ENCODE measurements at places on chromosomes 11 and 22.

DNA sequence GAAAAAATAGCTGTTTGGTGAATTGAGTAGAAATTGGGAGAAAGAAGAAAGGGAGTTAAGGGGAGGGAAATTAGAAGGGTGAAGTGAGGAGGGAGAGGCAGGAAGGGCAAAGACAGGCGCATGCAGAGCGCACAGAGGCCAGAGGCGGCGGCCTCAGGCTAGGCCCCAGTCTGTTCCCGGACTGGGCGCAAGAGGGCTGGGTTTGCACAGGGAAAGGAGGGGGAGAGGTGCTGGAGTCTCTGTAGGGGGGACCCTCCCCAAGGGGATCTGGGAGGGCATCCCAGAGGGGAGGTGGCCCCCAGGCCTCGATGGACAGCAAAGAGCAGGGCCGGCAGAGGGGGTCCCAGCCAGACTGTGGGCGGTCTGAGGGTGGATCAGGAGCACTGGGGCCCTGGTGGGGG, 1.3 kb upstream of the FLRT1 start:
- DNase-seq = no peak

- DNase-seq = no peak
Observed at GRCh38 chr22:27175974-27176373, 518.6 kb downstream of the MIAT start.

GRCh38 chr22:30610299-30610698, 3.3 kb downstream of the TCN2 start:
- no peak for DNase-seq

DNA sequence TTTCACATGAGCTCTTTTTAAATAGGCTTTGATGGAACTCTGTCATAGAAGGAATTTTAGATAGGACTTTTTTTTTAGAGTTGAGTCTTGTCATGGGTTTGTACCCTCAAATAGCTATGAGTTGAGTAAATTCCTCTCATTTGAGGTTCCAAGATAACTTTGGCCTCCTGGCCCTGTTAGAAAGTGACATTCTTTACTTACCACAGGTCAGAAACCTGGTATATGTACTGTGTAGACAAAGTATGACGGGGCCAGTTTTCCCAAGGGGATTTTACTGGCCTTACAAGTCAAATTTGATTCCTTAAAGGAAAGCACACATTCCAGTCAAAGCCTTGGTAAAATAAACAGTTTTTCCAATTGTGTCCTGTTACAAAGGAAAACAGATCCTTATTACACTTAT, 729.3 kb upstream of the LUZP2 start:
- no peak for DNase-seq

GRCh38 chr22:32880893-32881596, 79.5 kb downstream of the TIMP3 start:
- peak; percentile 18 for DNase-seq

DNA sequence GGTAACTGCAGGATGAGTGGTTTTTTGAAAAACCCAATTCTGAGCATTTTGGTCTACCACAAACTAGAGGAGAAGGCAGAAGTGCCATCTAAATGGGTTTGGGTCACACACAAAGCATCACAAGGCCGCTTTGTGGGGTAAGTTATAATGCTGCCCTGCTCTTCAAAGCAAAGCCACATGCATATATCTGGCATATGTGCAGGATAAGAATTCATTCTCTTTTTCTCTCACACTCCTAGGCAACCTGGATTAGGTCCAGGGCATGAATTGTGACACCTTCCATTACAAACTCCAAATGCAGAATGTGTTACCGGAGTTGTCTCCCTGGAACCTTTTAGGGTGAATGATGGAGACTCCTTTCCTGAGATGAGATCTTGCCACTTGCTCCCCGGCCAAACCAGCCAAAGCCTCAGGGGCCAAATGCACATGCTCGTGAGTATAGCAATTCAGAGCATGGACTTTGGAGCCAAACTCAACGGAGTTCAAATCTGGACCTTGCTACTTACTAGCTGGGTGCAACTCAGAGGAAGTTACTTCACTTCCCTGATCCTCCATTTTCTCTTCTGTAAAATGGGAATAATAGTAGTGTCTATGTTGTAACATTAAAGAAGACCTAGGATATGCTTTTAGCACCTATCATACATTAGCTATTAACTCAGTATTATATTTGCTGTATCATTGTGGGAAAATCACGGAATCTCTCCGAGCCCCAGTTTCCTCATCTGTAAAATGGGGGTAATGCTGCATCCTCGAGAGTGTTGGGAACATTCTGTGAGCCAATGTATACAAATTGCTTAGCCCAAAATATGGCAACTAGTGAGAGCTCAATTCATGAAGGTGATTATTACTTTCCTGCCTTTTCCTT, 96.6 kb downstream of the COMMD9 start:
- DNase-seq = no peak

DNA sequence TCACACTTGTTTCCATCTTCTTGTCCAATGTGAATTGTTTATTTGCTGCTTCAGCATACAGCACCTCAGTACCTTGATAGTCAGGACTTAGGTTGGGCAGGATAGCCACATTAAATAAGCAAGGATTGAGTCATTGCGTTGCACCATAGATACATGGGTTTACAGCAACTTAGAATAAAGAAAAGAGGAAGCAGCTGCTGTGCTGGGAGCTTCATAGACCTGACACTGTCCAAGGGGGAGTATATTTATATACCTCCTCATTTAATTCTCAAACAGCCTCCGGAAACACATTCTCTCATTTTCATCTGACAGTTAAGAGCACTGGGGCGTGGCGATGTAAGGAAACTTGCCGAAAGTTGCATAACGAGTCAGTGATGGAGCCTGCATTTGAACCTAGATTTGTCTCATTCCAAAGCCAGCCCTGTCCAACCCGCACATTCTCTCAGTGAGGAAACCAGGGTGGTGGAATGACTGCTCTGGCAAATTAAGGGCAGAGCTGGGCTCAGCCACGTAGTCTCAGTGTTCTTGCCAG, 42.2 kb downstream of the UBASH3B start:
- DNase-seq = peak; percentile 45

All from activated T-cell treated with anti-CD3 and anti-CD28 coated beads, Interleukin-2, amount 50 U/mL, for 1 hour (primary cell).